MCF 10A (cell line): ENCODE measurements at places on chromosomes 12 and 14.

- no peak for DNase-seq
Observed at GRCh38 chr14:24851406-24851805, 198.5 kb downstream of the STXBP6 start.

GRCh38 chr14:68172216-68172615 is 352.6 kb downstream of the RAD51B start:
- no peak for DNase-seq

GRCh38 chr12:123919980-123920360 is 52.7 kb downstream of the CCDC92 start:
- DNase-seq: no peak

DNA sequence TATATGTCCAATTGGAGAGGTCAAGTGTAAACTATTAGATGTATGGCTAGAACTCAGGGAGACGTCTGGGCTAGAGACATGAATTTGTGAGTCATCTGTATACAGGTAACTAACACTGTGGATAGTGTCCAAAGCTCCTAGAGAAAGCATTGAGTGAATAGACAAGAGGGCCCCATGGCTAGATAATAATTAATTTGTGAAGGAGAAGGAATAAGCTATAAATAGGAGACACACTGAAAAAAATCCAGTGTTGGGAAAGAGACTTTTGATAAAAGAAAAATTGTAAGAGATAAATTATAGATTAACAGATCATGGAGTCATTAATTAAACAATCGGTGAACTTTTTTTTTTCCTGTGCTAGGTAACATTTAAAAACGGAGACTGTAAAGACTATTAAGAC is 326.6 kb upstream of the PRICKLE1 start:
- no peak for DNase-seq

- no peak for DNase-seq
Observed at GRCh38 chr14:83372271-83372670, 1838.6 kb upstream of the SEL1L start.

DNA sequence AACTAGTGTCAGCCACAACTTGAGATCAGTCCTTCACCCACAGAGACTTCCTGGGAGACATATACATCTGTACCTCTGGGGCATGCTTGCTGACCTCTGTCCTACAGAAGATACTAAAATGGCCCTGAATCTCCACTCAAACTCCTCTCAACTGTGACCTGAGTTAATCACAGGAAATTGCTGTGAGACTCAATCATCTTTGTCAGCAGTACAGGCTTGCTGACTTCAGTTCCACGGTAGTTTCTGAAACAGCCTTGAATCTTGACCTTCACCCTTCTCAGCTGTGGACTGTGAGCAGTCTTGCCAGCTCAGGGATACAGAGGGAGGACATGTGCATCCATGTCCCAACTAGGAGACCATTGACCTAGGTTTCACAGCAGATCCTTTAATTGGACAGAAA is 1.4 kb upstream of the KLRC1 start:
- no peak for DNase-seq
